NCI-H446 treated with DMSO at 0.1 percent for 48 hours (cell line): ENCODE measurements at places on chromosomes 7 and 10.

DNA sequence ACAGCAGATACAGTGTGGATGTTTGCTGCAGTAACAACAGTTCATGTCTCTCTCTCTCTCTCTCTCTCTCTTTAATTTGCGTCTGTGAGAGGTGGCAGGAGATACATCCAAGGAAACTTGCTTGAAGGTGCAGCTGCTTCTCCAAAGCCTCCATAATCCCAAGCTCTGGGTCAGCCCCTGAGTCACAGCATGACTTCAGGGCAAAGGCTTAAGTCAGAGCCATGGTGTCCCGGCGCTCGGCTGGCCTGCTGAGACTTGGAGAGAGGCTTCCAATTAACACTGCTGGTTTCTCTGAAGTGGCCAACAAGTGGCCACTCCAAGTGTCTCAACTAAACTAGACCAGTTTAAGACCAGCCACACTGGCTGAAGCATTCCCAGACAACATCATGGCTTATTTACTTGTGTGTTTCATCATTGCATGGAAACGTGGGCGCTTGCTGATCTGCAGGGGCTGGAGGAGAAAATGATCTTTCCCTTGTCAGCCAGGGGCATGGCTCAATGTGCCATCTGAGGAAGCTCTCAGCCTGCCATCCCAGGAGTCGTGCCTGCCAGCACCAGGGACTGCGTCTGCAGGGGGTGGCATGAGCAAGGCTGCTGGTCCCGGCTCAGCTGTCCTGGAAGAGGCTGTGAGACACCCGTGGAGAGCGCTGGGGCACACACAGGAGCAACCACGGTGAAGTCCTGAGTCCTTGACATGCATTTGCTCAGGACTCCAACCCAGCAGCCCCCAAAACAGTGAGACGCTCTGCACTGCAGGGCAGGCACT, 254.2 kb downstream of the COBL start:
- no peak for DNase-seq

DNA sequence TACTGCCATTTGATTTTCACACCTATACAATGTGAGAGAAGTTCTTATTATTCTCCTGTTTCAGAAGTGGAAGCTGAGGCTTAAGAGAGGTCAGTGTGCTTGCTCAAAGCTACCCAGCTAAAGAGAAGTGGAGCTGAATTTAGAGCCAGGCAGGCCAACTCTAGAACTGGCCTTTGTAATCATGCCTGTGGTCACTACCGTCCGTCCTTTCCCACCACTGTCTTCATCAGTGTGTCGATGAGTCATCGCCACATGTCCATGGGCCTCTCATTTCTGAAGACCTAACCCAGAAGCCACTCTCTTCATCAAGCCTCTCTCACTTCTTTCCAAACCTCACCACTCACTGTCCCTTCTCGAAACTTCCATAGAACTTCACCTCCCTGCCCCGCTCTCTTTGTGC, 237.8 kb downstream of the KIAA1217 start:
- no peak for DNase-seq

- no peak for DNase-seq
Measured at GRCh38 chr7:21028186-21028585, 241.5 kb upstream of the SP8 start.

- no peak for DNase-seq
Measured at GRCh38 chr10:31261511-31262311, 57.3 kb upstream of the ZEB1 start.

GRCh38 chr7:67361150-67361549, 364.5 kb downstream of the TYW1 start:
- no peak for DNase-seq

GRCh38 chr10:44065788-44066526, 318.9 kb downstream of the CXCL12 start:
- DNase-seq = no peak

DNA sequence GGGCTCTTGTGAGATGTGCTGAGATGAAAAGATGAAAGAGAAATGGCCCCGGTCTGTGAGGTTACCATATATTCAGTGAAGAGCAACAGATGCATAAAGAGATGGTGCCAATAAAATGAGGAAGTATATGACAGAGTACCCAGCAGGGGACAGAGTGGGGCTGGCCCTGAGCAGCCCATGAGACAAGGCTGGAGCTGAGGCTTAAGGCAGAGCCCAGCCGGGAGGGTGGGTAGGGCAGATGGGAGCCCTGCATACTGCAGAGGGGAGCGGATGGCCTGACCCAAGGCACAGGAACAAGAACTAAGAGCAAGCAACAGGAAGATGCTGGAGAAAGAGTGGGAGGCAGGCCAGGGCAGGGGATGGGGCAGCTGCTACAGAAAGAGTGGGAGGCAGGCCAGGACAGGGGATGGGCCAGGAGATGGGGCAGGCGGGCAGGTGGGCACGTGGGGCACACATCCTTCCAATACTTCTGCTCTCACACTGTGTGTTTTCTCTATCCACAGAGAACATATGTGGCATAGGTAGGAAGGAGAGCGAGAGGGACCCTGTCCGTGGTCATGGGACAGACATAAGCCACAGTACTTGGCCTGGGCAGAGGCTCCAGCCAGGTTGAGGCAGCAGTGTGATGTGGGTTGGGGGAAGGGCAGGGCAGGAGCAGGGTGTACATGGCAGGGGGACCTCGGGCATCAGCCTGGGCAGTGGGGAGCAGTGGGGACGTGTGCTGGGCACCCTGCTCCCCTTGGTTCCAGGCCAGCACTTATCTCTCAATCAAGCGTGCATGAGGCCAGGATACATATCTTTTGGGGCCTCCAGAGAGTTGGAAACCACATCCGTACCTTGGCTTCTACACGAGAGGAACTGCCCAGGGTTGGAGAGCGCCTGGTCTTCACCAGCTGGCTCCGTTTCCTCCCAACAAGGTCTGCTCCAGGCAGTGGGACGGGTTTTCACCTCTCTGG, 91.6 kb upstream of the IKZF1 start:
- DNase-seq = no peak
